ENCODE measurements at places on chromosomes 4 and X.

DNA sequence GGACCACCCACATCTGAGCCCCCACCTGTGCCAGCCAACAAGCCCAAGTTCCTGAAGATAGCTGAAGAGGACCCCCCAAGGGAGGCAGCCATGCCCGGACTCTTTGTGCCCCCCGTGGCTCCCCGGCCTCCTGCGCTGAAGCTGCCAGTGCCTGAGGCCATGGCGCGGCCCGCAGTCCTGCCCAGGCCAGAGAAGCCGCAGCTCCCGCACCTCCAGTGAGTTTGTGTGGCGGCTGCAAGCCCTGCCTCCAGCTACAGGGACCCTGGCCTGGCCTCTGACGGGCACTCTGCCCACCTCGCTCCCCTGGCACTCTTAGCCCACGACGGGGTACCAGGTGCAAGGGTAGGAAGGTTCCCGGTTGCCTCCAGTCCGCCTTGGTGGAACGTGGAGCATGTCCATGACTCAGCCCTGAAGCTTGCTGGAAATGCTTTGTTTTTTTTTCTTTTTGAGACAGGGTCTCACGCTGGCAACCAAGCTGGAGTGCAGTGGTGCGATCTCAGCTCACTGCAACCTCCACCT lies 13.7 kb upstream of the ADD1 start:
- no peak for DNase-seq

DNA sequence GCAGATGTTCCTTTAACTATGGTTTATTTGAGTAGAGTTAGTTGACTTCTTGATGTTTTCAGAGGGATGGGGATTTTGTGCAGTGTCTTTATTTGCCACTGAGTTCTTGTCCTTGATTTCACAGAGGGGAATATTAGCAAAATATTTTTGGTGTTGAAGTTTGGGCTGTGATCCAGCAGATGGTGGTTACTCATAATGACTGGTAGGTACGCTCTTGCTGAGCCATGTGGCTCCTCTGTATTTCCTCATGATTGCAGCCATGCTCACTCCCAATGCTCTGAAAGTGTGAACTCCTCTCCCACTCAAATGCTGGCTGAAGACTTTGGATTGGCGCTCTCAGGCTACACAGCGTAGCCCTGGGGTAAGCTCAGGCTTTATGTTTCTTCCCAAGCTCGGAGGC lies 77.7 kb downstream of the KLF8 start:
- no peak for DNase-seq

- DNase-seq, result no peak
Observed at GRCh38 chr4:124890522-124890921, 178.0 kb upstream of the ANKRD50 start.

DNA sequence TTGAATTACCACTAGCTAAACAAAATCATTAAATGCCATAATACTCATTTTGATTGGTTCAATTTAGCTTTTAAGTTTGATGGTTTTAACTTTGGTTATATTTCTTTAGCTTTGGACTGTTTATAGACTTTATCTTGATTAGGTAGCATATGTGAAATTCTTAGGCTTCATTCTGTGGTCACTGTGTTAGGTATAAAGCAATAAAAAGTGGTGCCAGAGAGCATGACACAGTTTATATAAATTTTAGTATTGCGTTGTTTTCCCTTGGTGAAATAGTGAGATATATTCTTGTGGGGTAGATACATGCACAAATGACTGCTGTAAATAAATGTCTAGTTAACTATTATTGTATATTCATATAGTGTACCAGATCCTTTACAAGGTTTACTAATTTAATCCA lies 474.2 kb upstream of the GRID2 start:
- DNase-seq, result no peak

DNA sequence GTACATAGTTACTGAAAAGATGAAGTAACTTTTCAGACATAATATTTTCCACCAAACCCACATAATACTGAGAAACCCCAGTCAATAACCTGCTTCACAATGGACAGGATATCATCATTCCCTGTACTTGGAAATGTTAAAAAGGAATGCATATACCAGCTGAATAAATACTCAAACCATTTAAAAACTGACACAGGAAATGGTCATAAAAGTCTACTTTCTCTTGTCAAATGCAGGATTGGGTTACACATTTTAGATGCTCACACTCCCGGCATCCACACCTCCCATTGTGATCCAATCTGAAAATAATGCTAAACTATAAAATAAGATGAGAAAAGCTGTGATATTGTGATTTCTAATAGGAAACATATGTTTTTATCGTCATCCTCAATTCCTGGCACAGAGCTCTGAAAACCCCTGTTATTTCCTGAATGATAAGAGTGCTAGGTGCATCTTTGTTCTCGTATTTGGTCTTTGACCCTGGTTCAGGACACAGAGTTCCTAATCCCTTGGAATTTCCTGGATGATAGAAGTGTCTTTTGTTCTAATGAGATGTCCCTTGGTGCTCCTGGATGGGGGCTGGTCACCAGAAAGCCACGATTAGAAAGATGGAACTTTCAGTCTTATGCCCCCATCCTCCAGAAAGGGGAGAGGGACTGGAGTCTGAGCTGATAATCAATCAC lies 821.3 kb downstream of the TRIML1 start:
- no peak for DNase-seq

- no peak for DNase-seq
Observed at GRCh38 chr4:110198049-110198434, 373 bp downstream of the ELOVL6 start.

GRCh38 chr4:182901337-182901736 lies 15.8 kb downstream of the DCTD start:
- DNase-seq, result no peak

DNA sequence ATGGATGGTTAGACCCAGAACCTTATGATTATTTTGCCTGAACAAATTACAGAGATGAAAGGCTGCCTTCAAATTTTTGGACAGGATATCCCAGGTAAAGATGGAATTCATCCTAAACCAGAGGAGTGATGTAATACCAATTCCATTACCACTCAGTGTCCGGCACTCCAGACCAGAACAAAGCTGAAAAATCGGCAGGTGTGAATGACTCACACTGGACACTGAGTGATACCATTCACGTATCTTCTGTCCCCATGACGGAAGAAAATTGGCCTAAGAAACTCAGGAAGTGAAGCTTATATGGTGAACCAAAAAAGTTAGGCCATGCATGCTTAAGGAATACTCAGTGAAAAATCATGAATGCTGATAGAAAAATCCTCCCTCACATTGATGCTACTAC lies 34.5 kb downstream of the PALLD start:
- no peak for DNase-seq
